ENCODE measurements at places on chromosomes 2 and 18.

- no peak for DNase-seq
Observed at GRCh38 chr2:199603721-199604291, 146.1 kb upstream of the SATB2 start.

GRCh38 chr2:218444692-218445357 lies 25.9 kb downstream of the VIL1 start:
- DNase-seq = no peak

- no peak for DNase-seq
Observed at GRCh38 chr2:84972207-84972783, 1.3 kb downstream of the KCMF1 start.

DNA sequence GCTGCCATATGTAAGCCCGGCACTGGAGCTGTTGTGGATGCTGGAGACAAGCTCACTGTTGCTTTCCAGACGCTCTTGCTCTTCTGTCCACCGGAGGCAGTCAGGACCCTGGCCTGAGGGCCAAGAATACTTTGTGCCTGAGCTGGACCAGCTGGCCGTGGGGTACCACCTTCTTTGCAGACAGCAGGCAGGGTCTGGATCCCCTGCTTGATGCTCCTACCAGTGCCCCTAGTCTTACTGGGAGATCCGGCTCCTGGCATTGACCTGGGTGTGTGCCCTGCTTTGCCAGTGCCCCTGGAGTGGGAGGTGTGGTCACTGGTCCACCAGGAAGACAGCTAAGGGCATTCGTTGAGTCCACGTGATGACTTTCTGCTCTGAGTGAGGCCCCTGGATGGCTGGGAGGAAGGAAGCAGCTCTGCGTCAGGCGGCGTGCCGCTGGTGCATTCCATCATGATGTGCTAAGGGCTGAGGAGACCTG lies 59.3 kb downstream of the LRRFIP1 start:
- DNase-seq = no peak

- DNase-seq = no peak
Observed at GRCh38 chr2:196409376-196409775, 230.1 kb upstream of the CCDC150 start.
